Glutamatergic neuron (in vitro differentiated cells): ENCODE measurements at places on chromosomes 16 and 17.
A peak's percentile ranks its signal among the peaks of the same experiment; 100 is the strongest.

GRCh38 chr17:40316571-40317344 is 7.8 kb downstream of the RARA start:
- peak; percentile 36 for DNase-seq

- no peak for DNase-seq
Observed at GRCh38 chr16:75695708-75696107, 5.6 kb downstream of the DUXB start.

DNA sequence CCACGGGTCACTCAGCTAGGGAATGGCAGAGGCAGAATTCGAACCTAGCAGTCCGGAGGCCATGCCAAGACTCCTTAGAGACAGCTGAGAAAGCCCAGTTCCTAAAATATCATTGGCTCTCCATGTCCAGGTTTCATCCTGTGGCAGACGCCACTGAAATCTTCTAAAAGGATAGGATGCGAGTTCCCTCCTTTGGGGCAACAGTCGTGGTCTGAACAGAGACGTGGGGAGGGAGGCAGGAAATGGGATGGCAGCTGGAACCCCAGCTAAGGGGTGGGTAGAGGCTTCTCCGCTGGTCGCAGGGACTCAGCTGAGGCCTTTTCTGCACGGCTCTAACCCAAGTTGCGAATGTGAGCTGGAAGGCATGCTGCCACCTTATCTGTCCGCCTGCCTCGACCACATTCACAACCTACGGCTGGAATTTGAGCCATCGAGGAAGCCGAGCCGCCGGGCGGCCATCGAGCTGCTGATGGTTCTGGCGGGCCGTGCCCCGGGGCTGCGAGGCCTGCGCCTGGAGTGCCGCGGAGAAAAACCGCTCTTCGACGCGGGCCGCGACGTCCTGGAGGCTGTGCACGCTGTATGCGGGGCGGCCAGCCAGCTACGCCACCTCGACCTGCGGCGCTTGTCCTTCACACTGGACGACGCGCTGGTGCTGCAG is 1.9 kb upstream of the HSF4 start:
- DNase-seq, result no peak

DNA sequence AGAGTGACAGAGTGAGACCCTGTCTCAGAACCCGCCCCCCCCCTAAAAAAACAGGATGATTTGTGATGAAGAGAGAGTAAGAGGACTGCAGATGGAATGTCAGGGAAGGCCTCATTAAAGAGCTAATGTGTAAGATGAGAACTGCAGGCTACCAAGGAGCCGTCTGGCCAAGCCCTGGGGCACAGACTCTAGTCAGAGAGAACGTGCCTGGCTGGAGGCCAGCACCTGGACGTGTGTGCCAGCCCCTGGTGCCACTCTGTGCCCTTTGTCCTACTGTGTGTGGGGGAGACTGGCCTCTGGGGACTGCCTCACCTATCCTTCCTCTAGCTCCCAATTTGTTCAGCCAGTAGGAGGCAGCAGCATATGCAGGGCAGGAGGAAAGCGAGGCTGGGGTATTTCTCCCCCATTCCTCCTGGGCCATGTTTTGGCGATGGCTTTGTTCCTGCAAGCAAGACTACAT is 37.1 kb downstream of the KNOP1 start:
- DNase-seq, result no peak

DNA sequence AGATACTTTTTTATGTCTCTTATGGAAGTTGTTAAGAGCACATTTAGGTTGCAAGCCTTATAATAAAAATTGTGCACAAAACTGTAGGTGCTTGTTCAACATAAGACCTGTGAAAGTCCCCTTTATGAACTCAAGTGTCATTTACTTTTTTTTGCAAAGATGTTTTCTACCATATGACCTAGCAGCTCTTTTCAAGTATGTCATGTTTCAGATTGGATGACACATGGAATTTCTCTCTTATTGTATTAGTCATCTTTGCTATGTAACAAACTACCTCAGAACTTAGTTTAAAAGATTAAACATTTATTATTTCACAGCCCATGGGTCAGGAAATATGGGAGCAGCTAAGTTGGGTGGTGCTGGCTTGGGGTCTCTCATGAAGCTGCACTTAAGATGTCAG is 57.9 kb downstream of the PHKB start:
- DNase-seq, result no peak

DNA sequence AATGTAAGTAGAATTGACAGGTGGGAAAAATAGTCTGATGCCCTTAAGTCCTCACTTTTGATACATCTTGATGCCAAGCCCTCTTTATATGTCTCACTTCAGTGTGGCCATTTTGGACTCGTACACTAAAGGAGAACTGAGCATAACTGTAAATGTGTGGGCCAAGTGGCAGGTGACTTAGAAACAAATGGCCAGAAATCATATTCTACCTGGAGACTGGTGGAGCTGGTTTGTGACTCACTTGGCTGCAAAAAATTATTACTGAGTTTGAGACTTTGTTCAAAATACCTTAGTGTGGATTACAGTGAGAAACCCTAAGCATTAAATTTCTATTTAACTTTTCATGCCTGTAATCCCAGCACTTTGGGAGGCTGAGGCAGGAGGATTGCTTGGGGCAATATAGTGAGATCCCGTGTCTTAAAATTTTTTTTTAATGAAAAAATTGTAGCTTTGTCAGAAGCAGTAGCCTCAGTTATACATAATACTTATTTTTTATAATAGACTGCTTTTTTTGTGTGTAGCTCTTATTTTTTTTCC is 5.0 kb downstream of the HAPSTR1 start:
- no peak for DNase-seq

- DNase-seq, result peak; percentile 79
Observed at GRCh38 chr16:726438-727290, at the start of the genes CCDC78 and HAGHL. Gene CCDC78 (minus strand): TSS chr16:726443. CDS start chr16:726367, 76 bp downstream. Gene HAGHL (plus strand): TSS chr16:727106. CDS start chr16:727510, 404 bp downstream.

DNA sequence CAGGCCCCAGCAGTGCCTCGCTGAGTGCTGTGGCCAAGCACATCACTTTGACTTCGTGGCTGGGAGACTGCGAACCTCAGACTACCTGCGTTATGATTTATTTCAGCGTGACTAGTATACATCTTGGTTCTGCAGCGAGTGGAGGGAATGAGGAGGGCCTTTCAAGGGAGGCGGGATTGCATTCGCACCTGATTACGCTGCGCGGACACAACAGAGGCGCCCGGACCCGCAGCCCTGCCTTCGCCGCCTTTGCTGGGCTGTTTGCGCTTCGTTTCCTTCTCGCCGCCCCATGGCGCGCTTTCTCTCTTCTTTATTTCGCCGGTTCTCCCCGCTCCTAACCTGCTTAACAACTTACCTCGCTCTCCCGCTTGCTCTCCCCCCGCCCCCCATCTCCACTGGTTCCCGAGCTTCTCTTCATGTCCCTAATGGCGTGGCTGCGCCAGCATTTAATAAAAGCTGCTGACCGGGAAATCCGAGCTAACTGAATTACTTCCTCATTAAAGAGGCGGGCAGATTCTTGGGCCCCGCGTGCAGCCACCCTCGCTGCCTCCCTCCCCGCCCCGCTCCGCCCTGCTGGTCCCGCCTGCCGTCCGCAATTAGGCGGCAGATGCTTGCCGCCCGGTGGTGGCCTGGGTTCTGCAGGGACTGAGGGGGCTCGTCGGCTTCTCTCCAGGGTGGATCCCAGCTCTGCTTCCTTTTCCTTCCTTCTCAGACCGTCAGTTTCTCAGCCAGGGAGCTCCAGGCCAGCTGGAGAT is 257.6 kb upstream of the SDK2 start:
- peak; percentile 72 for DNase-seq

- DNase-seq, result no peak
Observed at GRCh38 chr17:72262766-72263165, 141.9 kb downstream of the SOX9 start.

DNA sequence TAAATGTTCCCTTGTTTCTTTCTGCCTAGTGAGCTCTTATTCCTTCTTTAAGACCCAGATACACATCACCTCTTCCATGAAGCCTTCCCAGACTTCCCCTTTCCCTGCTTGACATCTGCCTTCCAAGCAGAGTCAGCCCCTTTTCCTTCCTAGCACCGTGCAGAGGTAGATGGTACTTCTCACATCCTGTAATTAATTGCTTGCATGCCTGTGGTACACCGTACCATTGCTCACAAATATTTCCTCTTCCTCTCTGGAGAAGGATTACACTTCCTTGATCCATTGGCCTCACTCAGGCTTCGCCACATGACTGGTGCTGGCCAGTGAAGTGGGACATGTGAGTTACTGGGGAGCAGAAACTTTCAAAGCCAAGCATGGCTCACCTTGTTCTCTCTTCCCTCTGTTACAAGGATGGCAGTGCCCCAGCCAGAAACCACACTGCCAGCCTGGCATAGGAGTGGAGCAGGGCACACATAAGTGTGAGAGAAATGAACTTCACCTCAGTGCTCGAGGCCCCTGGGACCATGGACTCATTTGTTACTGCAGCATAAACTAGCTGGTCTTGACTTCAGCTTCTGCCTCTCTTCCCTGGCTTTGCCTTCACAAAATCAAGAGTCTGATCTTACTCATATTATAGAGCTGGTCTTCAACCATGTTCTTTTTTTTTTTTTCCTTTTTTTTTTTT is 44.0 kb downstream of the SOST start:
- DNase-seq, result no peak

- DNase-seq, result no peak
Observed at GRCh38 chr17:45090711-45091110, 29.6 kb downstream of the NMT1 start.

DNA sequence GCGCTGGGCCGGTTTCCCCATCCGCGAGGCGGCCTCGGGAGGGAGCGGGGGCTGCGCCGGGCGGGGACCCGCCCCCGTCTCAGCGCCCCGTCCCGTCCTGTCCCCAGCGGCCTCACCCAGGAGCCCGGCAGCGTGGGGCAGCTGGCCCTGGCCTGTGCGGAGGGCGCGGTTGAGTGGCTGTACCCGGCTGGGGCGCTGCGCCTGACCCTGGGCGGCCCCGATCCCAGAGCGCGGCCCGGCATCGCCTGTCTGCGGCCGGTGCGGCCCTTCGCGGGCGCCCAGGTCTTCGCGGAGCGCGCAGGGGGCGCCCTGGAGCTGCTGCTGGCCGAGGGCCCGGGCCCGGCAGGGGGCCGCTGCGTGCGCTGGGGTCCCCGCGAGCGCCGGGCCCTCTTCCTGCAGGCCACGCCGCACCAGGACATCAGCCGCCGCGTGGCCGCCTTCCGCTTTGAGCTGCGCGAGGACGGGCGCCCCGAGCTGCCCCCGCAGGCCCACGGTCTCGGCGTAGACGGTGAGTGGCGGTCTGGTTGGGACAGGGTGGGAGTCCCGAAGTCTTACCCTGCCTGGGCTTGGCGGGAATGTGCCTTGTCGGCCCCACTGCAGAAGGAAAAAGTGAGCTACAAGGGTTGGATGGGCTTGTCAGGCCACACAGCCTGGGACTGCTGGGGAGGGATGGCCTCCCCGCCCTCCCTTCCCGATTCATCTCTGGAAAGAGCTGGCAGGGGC is 720 bp downstream of the METRN start:
- peak; percentile 72 for DNase-seq

GRCh38 chr17:48522031-48522653 is 8.7 kb downstream of the HOXB1 start:
- no peak for DNase-seq

- DNase-seq, result no peak
Observed at GRCh38 chr16:65618333-65618732, 496.5 kb upstream of the CDH11 start.

DNA sequence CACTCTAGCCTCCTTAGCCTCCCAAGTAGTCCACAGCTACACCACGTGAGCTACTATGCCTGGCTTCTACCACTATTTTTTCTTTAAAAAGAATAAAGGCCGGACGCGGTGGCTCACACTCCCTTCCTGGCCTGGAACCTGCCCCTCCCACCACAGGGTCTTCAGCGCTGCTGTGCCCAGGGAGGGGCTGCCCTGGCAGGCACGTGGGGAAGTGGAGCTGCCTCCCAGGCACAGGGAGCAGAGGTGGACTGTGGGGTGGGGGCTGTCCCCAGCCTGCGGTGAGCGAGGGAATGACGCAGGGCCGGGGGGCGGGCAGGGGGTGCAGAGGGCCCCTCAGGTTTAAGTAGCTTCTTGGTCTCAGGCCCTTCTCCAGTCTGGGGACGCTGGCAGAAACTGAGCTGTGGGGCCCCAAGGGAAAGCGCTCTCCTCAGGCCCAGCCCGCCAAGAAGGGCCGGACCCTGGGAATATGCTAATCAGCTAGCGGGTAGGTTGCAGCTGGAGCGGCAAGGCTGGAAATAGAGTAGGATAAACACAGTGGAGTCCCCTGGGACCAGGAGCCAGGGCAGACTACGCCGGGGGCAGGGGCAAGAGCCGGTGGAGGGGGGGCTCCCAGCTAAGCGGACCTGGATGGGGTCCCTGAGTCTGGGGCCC is 46.8 kb downstream of the TIMM22 start:
- peak; percentile 74 for DNase-seq

DNA sequence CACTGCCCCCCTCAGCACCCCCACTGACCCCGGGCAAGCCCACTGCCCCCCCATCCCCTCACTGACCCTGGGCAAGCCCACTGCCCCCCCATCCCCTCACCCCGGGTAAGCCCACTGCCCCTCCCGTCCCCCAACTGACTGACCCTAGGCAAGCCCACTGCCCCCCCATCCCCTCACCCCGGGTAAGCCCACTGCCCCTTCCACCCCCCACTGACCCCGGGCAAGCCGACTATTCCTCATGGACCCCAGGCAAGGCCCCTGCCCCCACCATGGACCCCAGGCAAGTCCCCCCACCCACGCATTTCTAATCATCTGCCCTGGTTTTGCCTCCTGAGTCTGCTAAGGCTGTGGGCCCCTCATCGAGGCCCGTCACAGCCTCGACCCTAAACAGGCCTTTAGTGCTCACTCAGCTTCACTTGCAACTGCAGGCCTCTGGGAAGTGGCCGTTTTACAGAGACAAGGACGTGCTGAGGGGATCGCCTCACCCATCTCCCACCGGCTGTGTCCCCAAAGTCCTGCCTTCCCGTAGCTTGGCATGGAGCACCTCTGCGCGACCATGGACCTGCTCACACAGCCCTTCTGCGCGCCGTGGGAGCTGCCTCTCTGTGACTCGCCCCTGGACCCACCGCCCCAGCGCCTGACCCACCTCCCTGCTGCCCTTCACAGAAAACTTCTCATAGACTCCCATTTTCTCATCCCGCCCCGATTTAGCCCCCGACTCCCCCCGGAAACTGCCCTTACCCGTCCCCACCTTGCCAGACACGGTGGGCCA is 3.6 kb downstream of the VPS9D1 start:
- DNase-seq, result no peak

GRCh38 chr16:27174798-27175197 is 28.5 kb upstream of the KDM8 start:
- DNase-seq, result no peak

DNA sequence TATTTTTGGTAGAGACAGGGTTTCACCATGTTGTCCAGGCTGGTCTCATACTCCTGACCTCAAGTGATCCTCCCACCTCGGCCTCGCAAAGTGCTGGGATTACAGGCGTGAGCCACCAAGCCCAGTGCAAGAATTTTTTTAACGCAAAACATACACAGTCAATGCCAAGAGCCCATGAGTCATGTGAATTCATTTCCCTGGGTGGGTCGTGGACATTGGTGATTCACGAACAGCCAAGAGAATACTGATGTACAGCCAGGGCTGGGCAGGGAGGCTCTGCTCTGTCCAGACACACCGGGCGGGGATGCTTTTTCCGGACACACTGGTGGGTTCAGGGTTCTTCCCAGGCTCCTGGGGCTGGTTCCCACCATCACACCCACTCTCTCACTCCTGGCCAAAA is 17.7 kb downstream of the SLC38A8 start:
- DNase-seq, result no peak
